NCI-H2081 (cell line): ENCODE measurements at places on chromosomes 6 and 20.
A peak's percentile ranks its signal among the peaks of the same experiment; 100 is the strongest.

GRCh38 chr20:57748601-57749130 is 38.9 kb upstream of the PMEPA1 start:
- DNase-seq: peak; percentile 83

DNA sequence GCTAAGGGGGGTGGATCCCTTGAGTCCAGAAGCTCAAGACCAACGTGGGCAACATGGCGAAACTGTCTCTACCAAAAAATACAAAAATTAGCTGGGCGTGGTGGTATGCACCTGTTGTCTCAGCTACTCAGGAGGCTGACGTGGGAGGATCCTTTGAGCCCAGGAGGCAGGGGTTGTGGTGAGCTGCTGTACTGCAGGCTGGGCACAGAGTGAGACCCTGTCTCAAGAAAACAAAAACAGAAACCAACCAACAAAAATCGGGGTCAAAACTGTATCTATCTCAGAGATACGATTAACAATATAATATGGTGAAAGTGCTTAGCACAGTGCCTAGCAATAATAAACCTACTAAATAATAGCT is 20.7 kb upstream of the BCAS1 start:
- DNase-seq: no peak

- no peak for DNase-seq
These were observed 23.1 kb upstream of the FBXO9 start for GRCh38 chr6:53042112-53042511.

DNA sequence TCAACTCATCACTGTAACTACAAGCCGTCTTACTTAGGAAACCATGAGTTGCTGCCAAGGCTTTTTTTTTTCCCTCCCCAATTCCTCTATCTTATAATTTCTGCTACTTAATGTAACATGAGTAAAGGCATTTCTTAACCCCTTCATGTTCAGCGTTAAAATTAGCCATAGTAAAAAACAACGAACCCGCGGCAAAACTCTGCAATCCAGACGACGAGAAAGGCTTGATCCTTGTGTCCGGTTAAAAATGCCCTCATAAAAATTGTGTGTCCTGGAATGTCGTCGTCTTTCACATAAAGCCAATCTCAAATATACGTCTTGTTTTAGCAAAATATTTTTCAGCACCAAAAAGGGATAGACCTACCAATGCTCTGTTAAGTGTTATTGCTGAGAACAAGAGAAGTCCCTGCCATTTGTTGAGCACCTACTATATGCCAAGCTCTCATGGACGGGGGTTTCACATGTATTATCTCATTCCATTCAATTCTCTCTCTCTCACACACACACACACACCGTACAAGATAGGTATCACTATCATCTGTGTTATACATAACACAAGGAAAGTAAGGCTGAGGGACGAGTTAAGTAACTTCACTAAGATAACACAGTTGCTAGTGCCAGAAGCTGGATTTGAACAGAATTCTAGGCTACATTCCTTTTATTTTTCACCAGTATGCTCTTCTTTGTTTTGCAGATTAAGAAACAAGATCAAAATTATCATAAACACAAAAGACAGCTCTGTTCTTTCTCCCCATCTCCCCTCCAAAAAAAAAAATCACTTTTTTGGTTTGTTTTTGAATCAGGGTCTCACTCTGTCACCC is 683 bp upstream of the ARHGAP18 start:
- no peak for DNase-seq

- no peak for DNase-seq
These were observed 15.7 kb downstream of the ADISSP start for GRCh38 chr20:3751675-3752385.

GRCh38 chr20:52675375-52675774 is 296.8 kb upstream of the TSHZ2 start:
- DNase-seq: no peak
